Umbilical cord (tissue), 2 donors: ENCODE measurements at places on chromosomes 16 and 17.

DNA sequence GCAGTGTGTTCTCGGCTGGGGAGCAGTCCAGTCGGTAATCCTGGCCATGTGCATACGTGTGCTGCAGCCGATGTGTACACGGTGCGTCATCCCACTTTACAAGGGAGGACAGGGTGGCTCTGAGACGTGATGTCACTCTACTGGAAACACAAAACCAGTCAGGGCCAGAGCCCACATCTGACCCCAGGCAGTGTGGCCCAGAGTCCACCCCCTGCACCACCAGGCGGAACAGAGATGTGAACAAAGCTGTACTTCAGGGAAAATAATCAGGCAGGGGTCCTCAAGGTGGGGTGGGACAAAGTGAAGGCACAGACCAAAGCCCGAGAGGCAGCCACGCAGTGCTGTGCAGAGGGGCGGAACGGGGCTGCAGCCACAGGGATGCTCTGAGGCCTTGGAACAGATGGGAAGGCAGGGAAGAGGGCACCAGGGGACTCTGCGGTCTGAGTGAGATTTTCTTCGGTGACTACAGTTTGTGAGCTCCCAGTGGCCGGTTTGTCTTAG is 181.5 kb downstream of the ZNF423 start:
- no peak for DNase-seq

- DNase-seq: no peak
Measured at GRCh38 chr17:30975042-30975820, 4.4 kb downstream of the RNF135 start.

- no peak for DNase-seq
Measured at GRCh38 chr17:31584438-31585279, 193.2 kb downstream of the RAB11FIP4 start.

- DNase-seq: no peak
Measured at GRCh38 chr16:84848986-84849634, 29.3 kb downstream of the CRISPLD2 start.

GRCh38 chr16:4987580-4988374 is 29.6 kb downstream of the SEC14L5 start:
- no peak for DNase-seq

- DNase-seq: no peak
Measured at GRCh38 chr17:16381496-16381820, 567 bp downstream of the UBB start.

- DNase-seq: no peak
Measured at GRCh38 chr16:56488035-56488434, 31.8 kb downstream of the BBS2 start.

- no peak for DNase-seq
Measured at GRCh38 chr17:38872671-38873385, 3.0 kb downstream of the LASP1 start.

DNA sequence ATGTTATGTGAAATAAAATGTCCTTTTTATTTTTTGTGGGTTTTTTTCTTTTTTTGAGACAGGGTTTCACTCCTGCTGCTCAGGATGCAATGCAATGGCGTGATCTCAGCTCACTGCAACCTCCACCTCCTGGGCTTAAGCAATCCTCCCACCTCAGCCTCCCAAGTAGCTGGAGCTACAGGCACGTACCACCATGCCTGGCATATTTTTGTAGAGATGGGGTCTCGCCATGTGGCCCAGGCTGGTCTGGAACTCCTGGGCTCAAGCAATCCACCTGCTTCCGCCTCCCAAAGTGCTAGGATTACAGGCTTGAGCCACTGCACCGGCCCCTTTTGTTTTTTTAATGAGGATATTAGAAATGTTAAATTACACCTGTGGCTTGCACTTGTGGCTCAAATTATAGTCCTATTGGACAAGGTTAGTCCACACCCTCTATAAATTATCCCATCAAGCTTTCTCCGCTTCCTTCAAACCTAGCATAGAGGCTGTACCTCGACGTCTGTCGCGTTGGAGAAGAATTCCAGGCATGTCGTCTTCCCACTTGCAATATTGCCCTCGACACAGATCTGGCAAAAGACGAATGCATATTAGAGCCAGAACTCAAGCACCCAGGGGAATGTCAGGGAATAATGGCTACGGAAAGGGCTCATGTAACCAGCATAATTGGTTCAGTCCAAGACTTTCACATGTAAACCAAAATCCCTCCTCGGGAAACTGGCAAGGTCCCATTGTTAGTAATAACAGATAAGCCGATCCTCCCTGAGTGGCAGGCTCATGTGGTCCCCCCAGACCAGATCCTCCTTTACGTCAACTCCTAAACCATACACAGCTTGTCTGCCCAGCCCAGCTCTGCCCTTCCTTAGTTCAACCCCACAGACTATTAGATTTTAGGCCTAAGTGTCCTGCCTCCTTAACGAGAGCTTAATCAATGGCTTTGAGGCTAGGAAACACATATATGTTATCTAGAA is 8.2 kb downstream of the TK2 start:
- DNase-seq: no peak

DNA sequence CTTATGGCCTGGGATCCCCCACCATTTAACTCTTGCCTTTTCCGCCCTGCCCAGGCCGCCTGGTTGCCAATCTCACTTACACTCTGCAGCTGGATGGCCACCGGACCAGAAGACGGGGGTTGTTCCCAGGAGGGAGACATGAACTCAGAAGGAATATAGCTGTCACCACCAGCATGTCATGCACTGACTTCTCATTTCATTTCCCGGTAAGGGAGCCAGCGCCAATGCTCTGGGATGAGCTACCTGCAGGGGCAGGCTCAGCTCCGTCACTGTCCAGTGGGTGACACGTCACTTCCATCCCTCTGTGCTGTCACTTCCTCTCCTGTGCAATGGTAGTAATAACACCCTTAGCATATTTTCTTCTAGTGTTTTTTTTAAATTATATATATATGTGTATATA is 26.7 kb downstream of the ITGAL start:
- DNase-seq: no peak

- no peak for DNase-seq
Measured at GRCh38 chr16:30398661-30399434, 3.6 kb downstream of the ZNF48 start.

DNA sequence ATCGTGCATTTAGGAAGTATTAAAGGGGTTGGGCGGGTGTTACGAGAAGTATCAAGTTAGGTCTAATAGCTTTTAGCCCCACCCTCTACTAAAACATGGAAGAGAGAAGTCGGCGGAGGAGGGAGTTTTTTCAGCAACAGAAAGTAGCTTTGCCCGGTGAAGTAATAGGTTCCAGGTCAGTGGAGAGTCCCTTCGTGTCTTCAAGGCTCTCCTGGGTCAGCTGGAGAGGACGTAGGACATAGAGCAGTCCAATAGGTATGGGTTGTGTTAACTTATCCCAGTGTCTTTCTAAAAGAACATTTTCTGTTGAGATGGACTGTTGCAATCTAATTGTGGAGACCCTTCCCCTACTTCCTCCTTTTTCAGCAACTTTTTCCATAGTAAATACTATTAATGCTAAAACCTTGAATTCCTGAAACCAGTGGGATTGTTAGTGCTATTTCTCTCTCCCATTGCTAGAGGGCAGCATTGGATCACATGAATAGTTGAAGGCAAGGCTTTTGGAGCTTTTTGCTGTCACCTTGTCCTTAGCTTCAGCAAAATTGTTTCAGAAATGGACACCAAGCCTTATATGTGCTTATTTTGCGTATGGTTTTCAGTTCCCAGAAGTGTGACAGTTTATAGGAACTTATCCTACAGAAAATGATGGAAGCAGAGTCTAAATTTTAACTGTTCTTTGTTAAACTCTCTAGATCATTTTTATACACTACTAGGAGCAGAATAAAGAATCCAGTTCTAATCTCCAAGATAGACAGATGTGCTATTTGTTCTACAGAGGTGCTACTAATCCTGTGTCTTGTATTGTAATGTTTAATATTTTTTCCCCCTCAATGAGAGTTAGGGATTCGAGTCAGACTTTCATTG is 38.4 kb downstream of the UTP18 start:
- DNase-seq: peak; percentile 40

DNA sequence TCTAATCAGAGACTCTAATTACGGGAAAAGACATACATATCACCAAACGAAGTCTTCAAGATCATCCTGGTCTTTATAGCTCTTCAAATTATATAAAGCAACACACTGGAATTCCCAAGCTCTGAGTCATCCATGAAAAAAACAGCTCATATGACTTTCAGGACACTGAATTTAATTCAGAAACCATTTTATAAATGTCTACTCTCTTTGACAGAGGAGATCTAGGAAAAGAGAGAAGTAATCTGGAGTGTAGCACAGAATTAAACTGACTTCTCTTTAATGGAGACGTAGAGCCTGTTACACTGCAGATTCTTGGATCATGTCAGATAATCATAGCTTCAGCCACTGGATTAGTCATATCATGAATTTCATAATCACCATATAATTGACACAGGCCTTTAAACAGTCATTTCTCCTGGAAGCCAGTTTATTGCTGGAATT is 86.8 kb upstream of the WSB1 start:
- no peak for DNase-seq

GRCh38 chr16:5965321-5965720 is 867.7 kb upstream of the EEF2KMT start:
- no peak for DNase-seq

DNA sequence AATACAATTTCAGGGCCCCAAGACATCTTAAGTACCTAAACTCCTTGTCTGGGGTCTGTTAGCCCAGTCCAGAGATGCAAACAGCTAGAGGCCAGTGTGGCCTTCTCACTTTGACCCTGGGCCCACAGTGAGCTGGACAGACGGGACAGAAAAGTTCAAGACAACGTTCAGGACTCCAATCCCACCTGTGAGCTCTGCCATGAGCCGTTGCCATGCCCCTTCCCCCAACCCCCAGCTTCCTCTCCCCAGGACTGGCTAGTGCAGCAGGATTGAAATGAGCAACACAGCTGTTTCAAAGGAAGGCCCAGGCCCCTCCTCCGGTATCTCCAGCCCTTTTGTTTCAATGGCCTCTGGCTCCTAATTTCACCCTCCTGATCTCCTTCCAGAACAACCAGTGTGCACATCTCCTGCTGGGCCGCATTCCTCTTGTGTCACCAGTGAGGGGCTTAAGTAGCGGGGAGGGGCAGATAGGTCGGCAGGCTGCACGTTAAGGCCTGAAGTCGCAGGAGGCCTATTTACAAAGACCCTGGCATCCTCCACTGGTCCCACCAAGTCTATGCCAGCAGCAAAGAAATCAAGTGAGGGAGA is 11.3 kb downstream of the AXIN2 start:
- DNase-seq: no peak

- peak; percentile 82 for DNase-seq
Measured at GRCh38 chr16:66004699-66005098, 361.8 kb upstream of the CDH5 start.

- DNase-seq: no peak
Measured at GRCh38 chr17:237406-237955, 56.0 kb upstream of the DOC2B start.

GRCh38 chr16:62288990-62289629 is 252.9 kb upstream of the CDH8 start:
- DNase-seq: no peak

GRCh38 chr16:2719328-2720063 is 528 bp downstream of the PRSS27 start:
- no peak for DNase-seq

DNA sequence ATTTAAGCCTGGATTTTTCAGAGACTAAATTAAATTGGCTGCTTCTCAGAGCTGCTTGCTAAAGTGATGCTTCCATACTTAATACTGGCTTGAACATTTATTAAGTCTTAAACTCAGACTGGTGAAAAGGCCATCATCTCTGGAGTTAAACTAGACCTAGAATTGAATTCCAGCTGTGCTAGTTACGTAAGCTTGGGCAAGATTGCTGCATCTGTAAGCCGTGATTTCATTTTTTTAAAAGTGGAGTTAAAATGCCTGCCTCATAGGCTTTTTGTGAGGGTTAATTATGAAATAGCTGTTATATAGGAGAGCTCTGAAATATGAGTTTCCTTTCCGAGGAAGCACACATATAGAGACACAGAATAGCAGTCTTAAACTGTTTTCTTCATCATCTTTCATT is 84.7 kb downstream of the VAT1L start:
- DNase-seq: peak; percentile 42

DNA sequence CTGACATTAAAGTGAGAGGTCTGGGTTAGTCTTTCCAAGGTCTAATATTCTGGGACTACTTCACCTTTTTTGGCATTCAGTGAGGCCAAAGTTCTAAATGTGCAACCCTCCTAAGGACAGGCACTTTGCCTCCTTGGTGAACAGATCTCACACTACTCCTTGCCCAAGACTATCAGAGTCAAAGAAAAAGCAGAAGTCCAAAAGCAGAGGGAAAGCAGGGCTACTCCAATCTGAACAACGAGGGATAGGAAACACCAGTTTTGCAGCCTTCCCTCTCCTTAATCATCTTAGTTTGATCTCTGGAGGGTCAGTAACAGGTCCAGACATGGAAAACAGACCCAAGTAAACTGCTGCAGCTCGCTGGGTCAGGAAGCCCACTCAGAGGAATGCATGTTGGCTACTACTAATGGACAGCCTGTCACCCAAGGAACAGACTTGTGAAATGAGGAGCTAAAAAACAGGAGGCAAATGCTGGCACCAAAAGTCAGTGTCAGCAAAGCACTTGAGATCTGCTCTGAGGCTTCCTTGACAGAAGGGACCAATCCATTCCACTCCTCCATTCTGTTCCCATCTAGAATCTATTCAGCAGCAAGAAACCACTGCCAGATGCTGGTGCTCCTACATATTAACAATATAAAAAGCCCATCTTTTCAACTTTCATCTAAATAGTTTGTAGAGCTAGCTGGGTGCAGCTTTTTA is 29.9 kb downstream of the DCUN1D3 start:
- DNase-seq: no peak

- no peak for DNase-seq
Measured at GRCh38 chr16:2514333-2515179, 804 bp downstream of the ATP6V0C start.

DNA sequence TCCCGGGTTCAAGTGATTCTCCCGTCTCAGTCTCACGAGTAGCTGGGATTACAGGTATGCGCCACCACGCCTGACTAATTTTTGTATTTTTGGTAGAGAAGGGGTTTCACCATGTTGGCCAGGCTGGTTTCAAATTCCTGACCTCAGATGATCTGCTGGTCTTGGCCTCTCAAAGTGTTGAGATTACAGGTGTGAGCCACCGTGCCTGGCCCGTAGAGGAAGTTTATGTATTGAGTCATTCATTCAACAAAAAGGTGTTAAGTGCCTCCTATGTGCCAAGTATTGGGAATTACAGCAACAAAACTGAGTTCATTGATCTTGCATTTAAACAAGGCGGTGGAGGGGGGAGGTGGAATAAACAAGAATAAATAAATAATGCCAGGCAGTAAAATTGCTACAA is 10.2 kb upstream of the CNOT1 start:
- DNase-seq: no peak

DNA sequence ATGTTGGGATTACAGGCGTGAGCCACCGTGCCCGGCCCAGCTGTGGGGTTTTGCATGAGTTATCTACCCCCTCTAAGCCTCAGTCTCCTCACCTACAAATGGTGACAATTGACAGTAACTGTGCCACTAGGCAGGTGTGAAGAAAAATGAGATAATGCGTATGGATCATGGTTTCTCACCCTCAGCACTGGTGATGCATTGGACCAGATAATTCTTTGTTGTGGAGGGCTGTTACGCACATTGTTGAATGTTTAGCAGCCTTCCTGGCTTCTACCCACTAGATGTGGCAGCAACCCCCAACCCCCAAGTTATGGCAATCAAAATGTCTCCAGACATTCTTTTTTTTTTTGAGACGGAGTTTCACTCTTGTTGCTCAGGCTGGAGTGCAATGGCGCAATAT is 9.0 kb upstream of the HAPSTR1 start:
- DNase-seq: no peak

GRCh38 chr16:4247460-4247784 is 5.5 kb upstream of the SRL start:
- no peak for DNase-seq

- DNase-seq: peak; percentile 31
Measured at GRCh38 chr16:30526137-30526822, at the start of gene ZNF768. TSS of gene ZNF768 (minus strand) at chr16:30526566. CDS start at chr16:30526413, 153 bp downstream.

- no peak for DNase-seq
Measured at GRCh38 chr17:75876190-75876937, 2.0 kb downstream of the TRIM47 start.
